NCI-H1048 (cell line): ENCODE measurements at places on chromosomes 3 and 15.
A peak's percentile ranks its signal among the peaks of the same experiment; 100 is the strongest.

DNA sequence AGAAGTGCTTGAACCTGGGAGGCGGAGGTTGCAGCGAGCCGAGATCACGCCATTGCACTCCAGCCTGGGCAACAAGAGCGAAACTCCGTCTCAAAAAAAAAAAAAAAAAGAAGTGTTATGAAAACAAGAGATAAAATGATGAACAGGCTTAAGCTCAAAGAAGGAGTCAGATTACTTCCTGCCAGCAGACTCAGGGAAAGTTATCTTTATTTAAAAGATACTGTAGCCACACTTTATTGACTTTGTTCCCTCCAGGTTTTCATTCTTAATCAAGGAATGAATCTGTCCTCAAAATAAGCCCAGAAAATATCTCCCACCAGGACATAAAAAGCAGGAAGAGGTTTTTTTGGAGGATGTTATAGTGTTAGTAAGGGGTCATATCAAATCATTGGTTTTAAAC is 176.5 kb upstream of the KCNMB2 start:
- no peak for DNase-seq

DNA sequence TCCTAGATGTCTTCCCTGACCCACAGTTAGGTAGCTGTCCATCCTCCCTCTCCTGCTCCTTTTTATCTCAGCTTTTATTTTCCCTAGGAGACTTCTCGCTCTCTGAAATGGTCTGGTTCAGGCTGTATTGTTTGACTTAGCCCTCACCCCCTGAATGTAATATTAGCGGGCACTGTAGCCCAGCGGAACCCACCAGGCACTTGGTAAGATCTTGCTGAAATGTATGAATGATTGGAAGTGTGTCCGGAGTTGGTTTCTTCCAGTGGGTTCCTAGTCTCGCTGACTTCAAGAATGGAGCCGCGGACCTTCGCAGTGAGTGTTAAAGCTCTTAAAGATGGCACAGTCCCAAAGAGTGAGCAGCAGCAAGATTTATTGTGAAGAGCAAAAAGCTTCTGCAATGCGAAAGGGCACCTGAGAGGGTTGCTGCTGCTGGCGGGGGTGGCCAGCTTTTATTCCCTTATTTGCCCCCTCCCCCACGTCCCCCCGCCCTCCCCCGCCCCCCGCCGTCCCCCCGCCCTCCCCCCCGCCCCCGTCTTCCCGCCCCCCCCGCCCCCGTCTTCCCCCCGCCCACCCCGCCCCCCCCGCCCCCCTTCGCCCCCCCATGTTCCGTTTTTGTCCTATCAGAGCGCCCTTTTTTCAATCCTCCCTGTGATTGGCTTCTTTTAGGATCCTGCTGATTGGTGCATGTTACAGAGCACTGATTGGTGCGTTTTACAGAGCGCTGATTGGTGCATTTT is 694 bp upstream of the EEFSEC start:
- DNase-seq, result peak; percentile 49

- no peak for DNase-seq
Observed at GRCh38 chr3:154496978-154497377, 67.0 kb upstream of the GPR149 start.

GRCh38 chr15:59553879-59554735 is 57.5 kb upstream of the GCNT3 start:
- DNase-seq, result no peak

GRCh38 chr3:79368403-79368802 is 399.4 kb downstream of the ROBO1 start:
- no peak for DNase-seq

GRCh38 chr15:72404841-72405240 is 6.7 kb downstream of the TMEM202 start:
- no peak for DNase-seq

GRCh38 chr15:42547918-42548248 is 710 bp downstream of the LRRC57 start:
- DNase-seq, result no peak

- DNase-seq, result no peak
Observed at GRCh38 chr3:112486811-112487505, 12.3 kb downstream of the BTLA start.

GRCh38 chr15:96264351-96264798 is 66.1 kb upstream of the NR2F2 start:
- no peak for DNase-seq

- no peak for DNase-seq
Observed at GRCh38 chr3:45676325-45677032, 12.7 kb upstream of the SACM1L start.
